Epithelial cell of esophagus (primary cell): ENCODE measurements at places on chromosomes 6 and 20.
A peak's percentile ranks its signal among the peaks of the same experiment; 100 is the strongest.

- no peak for DNase-seq
Observed at GRCh38 chr6:113271437-113271836, 585.7 kb upstream of the MARCKS start.

- DNase-seq = peak; percentile 97
Observed at GRCh38 chr6:17054647-17055046, 47.2 kb upstream of the STMND1 start.

- DNase-seq = no peak
Observed at GRCh38 chr6:43292341-43292740, 5.7 kb upstream of the SLC22A7 start.

- peak; percentile 80 for DNase-seq
Observed at GRCh38 chr20:36199345-36200257, 36.7 kb upstream of the AAR2 start.

DNA sequence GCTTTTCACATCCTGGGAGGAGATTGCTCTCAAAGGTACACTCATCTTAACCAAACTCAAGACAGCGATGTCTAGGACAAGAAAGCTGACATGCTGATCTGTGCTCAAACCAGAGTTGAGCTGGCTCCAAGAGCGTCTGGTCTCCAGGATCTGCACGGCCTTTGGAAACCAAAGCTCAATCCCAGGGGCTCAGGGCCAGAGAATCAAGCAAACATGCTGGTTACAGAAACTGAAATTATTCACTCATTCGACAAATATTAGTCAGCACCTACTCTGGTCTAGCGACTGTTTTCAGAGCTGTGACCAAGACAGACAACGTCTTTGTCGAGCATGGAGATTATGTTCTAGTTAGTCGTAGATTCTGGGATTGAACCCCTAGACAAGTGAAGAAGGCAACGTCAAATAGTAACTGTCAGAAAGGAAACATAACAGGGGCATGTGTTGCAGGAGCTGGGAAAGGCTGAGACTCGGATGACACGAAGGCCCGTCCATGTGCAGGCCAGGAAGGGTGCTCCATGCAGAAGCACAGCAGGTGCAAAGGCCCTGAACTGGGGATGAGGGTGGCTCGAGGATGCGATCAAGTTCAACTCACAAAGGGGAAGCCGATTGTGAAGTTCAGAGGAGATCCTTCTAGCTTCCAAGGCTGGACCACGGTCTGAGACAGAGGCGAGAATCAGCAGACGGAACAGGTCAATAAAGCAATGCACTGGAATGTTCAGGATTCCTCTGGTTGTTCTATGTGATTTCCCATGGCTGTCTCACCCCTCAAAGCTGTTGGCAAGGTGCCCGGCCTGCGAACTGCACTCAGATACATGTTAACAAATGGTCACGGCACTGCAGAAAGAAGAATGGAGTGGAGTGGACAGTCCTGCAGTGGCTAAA, 12.5 kb upstream of the PCK1 start:
- DNase-seq = no peak

DNA sequence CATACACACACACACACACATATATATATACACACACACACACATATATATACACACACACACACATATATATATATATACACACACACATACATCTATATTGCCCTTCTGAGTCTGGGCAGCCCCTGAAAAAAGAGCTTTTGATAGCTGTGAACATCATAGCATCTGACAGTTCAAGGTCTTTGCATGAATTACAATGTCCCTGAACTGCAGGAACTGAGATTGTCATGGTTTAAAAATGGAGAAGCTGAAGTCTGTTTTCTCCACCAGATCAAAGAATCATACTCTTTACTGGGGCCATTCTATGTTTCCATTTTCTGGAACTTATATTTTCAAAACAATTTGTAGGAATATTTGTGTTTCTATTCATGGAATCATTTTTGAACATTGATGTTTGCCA, 189.8 kb downstream of the ZDHHC14 start:
- no peak for DNase-seq

- no peak for DNase-seq
Observed at GRCh38 chr6:82237013-82237412, 10.5 kb downstream of the IBTK start.

DNA sequence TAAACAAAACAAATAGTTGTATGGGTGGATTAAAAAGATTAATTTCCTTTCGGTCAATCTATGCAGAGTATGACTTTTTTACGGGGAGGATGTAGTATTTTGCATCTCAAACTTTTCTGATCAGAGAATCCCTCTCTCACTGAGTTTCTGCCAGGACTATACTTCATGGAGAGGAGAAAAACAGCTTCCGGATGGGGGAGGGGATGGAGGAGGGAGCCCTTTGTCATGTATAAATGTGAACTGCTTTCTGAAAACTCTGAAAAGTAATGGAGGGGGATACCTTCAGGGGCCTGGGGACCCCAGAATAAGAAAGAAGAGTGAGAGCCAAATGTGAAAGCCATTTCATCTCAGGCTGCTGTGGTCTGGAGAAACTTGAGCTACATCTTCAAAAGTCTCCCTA, 173.1 kb upstream of the KCNK16 start:
- no peak for DNase-seq

- DNase-seq = no peak
Observed at GRCh38 chr6:18530201-18530600, 143.1 kb downstream of the RNF144B start.

DNA sequence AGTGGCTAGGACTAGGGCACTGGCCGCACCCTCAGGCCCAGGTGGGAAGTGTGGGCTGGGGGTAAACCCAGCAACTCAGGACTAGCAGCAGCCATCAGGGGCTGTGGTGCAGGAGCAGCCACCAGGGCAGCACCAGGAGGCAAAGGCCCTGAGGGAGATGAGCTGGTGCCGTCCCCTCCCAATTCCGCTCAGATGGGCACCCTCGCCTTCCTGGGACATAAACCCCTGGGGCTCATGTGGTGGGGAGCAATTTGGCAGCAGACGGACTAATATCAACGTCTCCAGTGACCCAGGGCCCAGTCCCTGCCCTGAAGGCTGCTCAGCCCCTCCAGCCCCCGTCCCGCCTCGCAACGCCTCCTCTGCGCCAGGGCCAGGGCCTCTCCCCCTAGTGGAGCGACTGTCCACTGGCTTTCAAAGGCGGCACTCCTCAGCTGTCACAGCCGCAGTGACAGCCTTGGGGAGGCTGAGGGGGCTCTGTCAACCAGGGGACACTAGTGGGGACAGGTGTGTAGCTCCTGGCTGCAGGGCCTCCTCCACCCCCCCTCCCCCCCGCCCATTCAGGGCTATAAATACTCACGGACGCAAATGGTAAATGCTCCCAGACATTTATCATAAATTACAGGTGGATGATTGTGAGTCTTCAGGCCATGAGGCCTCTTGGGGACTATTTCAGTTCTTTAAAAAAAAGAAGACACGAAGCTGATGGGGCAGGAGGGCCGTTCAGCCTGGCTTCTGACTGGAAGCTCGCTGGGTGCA, 349.9 kb downstream of the ZFAND3 start:
- no peak for DNase-seq

- no peak for DNase-seq
Observed at GRCh38 chr6:15243910-15244619, 1.8 kb upstream of the JARID2 start.

- no peak for DNase-seq
Observed at GRCh38 chr6:169320013-169320412, 66.4 kb upstream of the THBS2 start.

DNA sequence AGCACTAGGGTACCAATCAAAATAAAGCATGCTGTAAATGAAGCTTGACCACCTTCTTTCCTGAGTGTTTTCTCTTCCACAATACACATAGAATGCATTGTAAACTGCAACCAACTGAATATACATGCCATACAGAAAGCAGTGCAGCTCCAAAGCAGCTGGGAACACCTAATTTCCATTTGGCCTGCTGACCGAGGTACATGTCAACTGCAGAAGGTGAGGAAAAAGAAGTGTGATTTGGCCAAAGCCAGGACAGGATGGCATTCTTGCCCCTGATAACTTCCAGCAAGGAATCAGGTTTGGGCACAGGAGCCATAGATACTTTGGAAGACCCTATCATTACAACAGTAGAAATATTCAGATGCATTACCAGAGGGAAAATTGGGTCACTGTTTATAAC, 258.4 kb downstream of the SLC35F1 start:
- DNase-seq = no peak

DNA sequence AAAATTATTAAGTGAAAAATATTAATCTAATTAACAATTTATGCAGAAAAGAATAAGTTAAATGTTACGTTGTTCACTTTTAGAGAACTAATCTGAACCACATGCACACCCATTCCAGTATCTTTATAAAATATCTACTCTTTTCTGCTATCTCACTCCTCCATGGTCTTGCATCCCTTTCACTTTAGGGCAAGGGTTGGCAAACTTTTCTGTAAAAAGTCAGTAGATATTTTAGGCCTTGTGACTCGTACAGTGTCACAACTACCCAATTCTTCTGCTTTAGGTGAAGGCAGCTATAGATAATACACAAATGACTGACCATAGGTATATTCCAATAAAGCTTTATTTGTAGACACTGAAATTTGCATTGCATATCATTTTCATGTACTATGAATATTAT, 39.7 kb upstream of the SUPT3H start:
- no peak for DNase-seq

- no peak for DNase-seq
Observed at GRCh38 chr20:50494428-50494827, 15.8 kb upstream of the PTPN1 start.

- DNase-seq = no peak
Observed at GRCh38 chr6:116467096-116467495, 5.9 kb downstream of the CALHM6 start.

DNA sequence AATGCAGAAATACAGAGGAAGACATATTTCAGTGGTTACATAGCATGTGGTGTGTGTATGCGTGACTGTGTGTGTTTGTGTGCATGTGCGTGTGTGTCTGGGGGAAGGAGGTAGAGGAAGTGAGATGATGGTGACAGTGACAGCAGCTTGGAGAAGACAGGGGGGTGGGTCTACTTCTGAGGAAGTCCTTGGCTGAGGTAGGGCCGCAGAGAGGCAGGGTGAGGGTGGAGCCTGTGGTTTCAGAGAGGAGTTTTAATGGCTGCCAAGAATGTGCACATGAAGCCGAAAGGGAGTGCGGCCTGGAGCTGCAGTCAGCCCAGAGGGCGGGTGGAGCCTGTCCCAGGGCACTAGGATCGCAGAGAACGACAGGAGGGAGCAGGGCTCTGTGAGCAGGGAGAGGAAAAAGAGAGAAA, 22.7 kb upstream of the RNF24 start:
- peak; percentile 58 for DNase-seq

DNA sequence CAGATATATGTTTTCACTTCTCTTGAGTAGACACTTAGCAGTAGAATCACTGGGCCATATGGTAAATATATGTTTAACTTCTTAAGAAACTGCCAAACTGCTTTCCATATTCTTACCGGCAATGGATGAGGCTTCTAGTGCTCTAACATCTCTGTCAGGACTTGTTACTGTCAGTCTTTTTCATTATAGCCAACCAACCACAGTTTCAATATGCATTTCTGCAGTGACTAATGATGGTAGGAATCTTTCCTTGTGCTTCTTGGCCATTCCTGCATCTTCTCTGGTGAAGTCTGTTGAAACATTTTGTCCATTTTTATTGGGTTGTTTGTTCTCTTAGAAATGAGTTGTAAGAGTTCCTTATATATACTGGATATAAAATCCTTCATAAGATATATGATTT, 66.0 kb upstream of the SYNDIG1 start:
- DNase-seq = peak; percentile 84

DNA sequence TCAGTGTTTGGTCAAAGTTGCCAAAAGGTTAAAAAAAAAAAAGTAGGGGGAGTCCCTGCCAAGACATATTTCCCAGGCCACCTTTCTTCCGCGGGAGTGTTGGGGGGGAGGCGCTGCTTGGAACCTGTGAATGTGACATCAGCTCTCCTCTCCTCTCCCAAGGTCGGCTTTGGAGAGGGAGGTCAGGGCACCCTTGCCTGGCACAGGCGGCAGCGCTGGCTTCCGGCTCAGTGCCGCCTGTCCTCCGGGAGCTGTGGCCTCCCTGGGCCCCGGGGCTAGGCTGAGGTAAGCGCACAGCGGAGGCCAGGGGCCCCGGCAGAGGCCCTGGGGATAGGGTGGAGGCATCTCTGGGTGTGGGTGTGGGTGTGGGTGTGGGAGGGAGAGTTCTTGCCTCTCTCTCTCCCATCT, 1.9 kb upstream of the EDN1 start:
- peak; percentile 77 for DNase-seq

DNA sequence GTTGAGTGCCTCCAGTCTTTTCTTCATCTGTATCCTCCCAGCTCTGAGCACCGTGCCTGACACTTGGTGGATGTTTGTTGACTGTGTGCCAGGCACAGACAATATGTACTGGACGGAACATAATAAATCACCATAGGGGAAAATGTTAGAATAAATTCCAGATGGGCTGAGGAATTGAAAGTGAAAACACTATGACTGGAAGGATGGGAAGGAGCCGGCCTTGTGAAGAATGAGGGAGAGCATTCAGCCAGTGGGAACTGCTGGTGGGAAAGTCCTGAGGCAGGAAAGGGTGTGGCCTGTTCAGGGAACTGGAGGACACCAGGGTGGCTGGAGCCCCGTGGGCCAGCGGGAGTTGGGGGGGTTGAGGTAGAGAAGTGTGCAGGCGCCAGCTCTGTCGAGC, 75.4 kb downstream of the MTHFD1L start:
- DNase-seq = no peak

- no peak for DNase-seq
Observed at GRCh38 chr6:166282394-166283032, 25.7 kb downstream of the PRR18 start.

DNA sequence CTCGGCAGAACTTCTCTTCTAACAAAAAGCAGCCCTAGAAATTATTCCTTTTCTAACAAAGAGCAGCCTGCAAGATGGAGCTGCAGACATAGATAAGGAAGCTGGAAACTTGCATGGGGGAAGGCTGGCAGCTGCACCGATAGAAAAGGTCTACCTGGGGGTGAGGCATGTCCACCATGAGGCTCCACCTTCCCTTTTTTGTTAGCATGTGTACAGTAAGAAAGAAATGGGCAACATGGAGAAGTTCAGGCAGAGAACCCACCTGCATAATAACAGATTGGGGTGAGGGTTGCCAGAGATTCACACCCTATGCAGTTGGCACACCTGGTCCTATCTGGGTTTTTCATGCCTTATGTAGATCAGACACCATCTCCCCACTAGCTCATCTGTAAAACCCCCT, 25.4 kb downstream of the ZNF311 start:
- no peak for DNase-seq

DNA sequence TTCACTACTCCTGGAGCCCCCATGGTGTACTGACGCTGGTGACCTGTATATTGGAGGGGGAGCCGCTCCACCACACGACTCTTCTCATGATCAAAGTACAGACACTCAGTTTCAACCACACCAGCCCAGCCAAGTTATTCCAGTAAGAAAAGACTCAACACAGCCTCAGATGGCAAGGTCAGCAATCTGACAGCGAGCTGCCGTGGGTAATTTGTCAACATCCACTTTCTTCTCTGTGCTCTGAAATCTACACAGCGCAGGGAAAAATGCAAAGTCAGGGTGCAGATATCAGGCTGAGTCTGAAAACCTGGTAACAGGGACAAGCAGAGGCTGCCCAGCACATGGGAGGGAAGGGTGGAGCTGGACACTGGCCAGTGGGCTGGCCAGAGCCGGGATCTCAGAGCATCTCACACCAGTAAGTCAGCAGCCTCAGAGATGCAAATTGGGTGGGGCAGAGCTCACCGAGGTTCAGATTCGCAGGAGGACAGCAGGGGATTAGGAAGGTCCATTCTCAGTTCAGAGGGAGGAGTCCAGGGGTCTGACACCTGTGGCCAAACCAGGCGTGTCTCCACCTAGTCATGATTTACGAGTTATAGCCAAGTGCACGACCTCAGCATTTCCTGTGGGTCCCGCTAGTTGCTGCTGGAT, 44.5 kb upstream of the RPS6KA2 start:
- no peak for DNase-seq

- no peak for DNase-seq
Observed at GRCh38 chr6:115631028-115631427, 429.7 kb downstream of the FRK start.

- peak; percentile 72 for DNase-seq
Observed at GRCh38 chr6:106511288-106512047, 117.8 kb downstream of the RTN4IP1 start.
